ENCODE measurements at places on chromosomes 12 and 14.
A peak's percentile ranks its signal among the peaks of the same experiment; 100 is the strongest.

DNA sequence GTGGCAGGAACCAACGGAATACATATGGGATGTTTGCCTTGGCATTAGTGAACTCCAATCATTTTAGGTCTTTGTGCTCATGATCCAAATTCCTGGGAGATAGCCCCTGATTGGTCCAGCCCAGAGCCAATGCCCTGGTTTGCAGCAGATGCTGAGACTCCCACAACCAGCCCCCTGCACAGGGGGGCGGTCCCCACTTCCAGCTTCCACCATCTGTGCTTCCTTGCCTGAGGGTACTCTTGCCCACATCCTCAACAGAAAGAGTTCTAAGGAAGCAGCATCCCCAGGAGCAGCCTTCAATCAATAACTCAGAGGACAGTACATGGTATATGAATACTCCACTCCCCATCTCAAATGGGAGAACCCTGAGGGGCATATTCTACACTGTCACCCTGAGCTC lies 39.7 kb upstream of the FICD start:
- DNase-seq, result no peak

- no peak for DNase-seq
Measured at GRCh38 chr14:33504246-33505099, 446.4 kb downstream of the EGLN3 start.

DNA sequence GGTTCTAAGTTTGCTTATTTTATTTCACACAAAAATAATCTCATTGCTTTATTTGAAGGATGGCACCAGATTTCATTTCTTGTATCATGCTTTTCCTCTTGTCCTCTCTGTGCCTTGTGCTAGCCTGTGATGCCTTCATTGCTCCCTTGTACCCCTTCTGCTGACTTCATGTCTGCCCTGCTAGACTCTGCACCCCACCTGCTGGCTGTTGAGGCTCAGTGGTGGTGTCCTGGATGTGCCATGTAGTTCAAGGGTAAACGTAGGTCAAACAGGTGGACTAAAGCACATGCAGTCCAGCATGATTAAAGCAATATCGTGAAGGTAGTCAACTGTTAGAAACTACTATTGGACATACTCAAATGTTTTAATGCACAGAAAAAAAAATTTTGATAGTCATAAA lies 21.6 kb downstream of the MRPS35 start:
- DNase-seq, result no peak

- DNase-seq, result peak; percentile 37
Measured at GRCh38 chr12:109773384-109774011, 59.7 kb downstream of the TRPV4 start.

DNA sequence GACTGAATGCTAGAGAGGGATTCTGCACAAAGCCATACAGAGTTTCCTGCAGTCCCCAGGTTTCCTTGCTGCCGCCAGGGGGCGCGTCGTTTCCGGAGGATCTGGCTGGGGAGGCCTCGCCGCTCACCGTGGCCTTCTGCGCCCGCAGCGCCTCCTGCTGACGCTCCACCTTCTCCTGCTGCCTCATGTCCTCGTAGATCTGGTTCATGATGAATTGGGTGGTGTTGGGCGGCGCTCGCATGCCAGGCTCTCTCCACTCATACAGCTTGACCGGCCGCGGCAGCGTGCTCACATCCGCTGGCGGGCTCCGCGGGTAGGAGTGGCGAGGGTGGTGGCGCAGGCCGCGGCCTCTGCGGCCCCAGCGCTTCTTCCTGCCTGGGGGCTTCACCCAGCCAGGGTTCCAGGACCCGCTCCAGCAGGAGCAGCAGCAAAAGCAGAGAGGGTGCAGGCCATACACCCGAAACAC lies 987 bp downstream of the CCER1 start:
- DNase-seq, result no peak
